ENCODE measurements at places on chromosomes 12 and 14. TPM values are rescaled to one million over a fixed set of nuclear protein-coding genes. Genes with fewer than 3 reads are reported as not detected.
A peak's percentile ranks its signal among the peaks of the same experiment; 100 is the strongest.

GRCh38 chr12:110744151-110744571, 1.5 kb upstream of the PPP1CC start:
- no peak for DNase-seq

DNA sequence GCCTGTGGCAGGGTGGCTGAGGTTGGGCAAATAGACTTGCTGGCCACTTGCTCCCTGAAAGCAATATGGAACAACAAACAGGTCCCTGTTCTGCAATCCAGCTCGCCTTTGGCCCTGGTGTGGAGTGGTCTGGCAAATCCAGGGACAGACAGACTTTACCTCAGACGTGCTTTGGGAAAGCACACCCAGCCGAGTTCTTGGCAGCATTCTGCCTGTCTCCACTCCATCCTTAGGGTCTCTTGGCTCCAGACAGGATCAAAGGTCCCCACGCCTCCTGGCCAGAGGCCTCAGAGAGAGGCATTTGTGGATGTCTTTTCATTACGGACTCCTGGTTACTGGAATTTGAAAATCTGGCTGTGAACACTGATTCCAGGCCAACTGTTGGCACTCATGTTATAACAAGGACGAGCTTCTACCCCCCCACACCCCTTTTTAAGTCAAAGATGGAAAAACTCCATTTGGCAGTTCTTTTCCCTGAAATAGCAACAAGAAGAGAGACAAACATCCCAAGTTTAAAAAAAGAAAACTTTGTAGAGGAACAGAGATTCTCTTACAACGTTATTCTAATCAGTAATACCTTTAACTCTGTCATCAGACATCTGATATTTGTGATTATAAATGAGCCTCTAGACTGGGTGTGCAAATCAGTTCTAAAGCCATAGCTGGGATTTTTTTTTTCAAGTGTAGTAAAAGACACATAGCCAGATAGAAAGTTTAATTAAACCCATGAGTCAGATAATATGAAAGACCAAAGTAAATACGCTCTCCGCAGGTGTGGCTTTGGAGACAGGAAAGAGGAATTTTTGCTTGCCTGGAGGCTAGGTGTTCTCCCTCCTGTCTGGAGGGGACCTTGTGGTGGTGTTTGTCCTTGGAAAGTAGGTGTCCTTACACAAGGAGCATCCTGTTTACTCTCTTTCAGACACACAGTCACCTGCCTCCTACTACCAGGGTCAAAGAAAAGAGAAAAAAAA, 60.7 kb downstream of the GALNT8 start:
- DNase-seq, result no peak

DNA sequence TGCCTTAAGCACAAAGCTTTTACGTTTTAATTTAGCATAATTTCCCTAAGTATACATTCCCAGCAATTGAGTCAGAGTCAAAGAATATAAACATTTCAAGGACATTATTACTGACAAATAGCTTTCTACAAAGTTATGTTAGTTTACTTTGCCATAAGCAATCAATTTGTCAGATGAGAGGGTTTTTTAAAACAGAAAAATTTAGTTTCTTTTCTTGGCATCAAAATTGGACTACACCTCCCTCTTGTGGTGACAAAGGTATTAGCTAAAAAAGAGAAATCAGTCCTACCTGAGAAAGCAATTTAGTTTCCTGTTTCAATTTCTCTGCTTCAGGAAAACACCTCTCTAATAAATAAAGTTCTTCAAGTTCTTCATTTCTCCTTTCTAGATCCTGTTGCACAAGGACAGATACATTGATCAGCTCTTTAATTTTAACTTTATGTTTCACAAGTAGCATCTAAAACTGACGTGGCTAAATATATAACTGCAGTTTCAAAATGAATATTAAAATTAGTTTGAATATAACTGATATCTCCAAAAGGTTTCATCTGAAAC, 39.9 kb downstream of the DNAI7 start:
- peak; percentile 64 for DNase-seq

GRCh38 chr12:22287101-22287500, 47.4 kb downstream of the ST8SIA1 start:
- DNase-seq, result no peak

DNA sequence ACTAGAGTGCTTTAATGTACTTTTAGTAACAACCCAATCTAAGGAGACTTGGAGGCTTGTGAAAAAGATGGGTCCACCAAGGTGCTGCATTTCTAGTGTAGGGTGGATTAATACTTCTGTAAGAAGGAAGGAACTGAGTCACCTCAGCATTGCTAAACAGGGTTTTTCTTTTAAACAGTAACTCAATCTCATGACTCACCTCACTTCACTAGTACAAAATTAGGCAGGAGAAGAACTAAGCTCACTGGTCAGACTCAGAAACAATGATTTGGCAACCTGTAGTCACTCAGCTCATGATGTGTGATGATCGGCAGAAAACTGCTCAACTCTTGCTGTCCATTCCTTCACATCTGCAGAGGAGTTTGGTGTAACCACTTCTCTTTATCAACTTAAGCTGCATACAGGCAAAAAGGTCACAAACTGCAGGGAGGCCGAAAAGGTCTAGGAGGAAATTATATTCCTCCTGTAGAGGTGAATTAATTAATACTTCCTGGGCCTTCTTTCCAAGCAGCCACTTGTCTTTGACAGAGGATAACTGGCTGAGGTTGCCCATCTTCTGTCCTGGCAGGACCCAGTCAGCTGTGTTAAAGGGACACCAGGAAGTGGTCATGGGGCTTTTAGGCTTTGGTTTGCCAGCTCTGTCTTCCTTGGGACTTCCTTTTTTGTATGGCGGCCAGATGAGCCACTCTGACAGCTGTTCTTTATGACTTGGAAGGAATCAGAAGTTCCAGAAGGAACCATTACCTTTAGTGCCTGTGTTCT, 466.9 kb downstream of the FUT8 start:
- no peak for DNase-seq

DNA sequence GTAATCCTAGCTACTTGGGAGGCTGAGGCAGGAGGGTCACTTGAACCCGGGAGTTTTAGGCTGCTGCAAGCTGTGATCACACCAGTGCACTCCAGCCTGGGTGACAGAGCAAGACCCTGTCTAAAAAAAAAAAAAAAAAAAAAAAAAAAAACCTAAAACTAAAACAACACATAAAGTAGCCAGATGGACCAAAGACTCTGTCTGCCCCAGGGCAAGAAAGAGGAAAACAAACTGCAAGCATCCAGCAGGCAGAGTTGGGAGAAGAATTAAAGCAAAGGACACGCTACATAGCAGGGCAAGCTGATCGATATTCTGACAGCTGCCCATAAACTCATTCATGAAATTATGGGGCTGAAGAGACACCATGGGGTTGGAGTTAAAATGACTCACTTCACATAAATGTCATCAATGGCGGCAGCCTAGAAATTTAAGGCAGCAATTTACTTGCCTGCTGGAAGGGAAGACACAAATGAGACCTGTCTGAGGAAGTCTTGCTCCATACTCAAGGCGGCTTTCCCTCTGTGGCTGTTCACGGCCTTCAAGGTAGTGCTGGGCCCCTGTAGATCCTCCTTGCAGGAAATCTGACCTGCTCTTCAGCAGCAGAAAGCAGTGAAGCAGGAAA, 259.1 kb upstream of the FKBP4 start:
- no peak for DNase-seq

DNA sequence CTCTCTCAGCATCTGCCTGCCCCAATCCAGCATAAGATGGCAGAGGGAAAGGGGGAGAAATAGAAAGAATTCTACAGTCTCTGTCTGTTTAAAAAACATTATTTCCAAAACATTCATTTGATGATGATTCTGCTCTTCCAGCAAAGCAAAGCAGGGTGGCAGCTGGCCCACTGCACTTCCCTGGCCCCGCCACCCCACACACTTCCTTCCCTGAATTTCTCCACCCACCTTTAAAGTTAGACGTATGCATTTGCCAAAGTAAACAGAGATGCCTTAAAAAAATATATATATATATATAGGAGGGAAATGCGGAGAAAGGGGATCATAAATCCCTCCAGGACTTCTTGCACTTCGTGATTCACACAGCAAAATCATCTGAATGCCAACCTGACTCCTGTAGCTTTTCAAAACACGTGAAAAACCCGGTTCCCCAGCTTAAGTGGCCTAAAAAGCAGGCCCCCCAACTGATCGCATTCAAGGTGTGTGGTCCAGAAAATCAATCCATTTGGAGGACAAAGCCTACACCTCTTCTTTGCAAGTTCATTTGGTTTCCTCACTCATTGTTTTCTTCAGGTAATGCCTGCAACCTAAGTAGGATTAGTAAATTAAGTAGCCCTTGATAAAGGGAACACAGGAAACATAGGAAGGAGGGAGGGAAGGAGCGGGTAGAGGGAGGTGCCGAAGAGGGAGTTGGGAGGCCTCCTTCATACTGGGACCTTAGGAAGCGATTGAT, 68.8 kb downstream of the LLPH start:
- no peak for DNase-seq

GRCh38 chr14:92846162-92846897, 52.2 kb downstream of the GOLGA5 start:
- DNase-seq, result no peak

DNA sequence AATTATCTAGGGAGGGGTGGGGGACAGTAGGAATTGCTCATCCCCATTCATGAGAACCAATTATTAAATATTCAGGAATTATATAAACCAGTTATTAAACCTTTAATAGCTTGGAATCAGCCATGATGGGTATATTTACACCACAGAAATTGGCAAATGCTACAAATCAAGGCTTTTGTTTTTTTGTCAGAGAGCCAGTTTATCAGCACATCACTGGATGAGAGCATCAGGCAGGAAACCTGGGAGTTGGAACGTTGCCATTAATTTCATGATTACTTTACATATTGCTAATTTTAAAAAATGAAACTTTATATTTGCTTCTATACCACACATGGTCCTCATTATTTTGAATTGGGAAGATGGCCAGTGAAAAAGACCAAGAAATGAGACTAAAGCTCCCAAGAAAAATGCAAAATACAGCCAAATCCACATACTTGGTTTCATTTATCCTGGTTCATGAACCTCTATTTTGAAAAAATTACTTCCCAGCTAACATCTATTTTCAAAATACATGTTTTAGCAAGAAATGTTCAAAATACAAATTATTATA, 48.4 kb downstream of the ATL1 start:
- DNase-seq, result no peak

GRCh38 chr12:109919456-109919855, 19.4 kb downstream of the TCHP start:
- no peak for DNase-seq

GRCh38 chr12:9707864-9708808, 24.8 kb downstream of the CLECL1 start:
- peak; percentile 58 for DNase-seq

DNA sequence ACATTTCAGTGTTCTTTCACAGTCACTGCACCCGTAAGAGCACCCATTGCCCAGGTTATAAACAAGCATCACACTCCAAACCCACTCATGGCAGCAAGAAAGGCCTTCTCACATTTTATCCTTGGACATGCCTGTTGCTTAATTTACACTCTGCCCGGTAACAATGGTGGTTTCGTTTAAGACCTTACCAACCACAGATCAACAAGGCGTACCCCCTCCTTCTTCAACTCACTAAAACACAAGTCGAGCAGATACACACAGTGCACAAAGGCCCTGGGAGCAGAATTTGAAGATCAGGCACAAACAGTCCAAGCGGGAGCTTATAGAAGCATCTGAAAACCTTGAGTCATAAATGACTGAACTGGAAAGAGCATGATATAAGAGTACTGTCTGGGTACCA, 98.1 kb downstream of the GALC start:
- DNase-seq, result no peak

GRCh38 chr14:102646615-102647014, 54.2 kb downstream of the RCOR1 start:
- no peak for DNase-seq

GRCh38 chr14:36805131-36805559, 143.5 kb downstream of the PAX9 start:
- DNase-seq, result no peak

DNA sequence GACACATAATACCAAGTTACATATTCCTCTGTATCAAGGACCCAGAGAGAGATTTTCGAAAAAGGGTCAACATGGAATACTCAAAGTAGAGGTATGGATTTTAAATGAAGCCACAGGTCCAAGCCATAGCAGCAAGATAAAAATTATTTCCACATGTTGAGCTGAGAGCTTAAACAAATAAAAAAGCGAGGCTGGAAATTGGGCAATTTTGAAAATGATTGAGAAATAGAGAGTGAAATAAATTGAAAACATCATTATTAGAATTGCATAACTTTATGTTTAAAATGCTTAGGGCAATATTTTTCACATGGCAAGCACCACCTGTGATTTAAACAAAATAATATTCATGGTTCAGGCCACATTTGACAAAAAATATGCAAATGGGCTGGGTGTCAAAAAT, 1251.0 kb upstream of the USP15 start:
- no peak for DNase-seq

DNA sequence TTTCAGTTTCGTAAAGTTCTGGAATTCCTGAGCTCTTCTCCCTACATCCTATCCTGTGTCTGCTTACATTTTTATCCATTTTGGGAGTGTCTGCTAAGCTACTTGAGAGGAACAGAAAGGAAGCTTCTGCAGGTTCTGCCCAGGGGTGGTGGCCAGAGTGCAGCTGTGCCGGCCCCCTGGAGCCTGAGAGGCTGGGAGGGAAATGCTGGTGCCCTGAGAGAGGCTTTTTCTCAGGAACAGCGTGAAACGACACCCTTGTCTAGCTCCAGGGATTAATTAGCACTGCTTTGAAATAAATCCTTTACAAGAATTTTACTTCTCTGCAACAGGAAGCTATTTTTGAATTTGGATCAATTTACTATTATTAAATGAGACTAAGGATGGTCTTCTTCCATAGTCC, 165.4 kb downstream of the SLC15A5 start:
- no peak for DNase-seq

GRCh38 chr14:69270795-69271708, 11.1 kb downstream of the GALNT16 start:
- no peak for DNase-seq

GRCh38 chr14:34628681-34629135, 1.2 kb downstream of the SNX6 start:
- DNase-seq, result peak; percentile 37

- no peak for DNase-seq
These were observed 13.5 kb upstream of the FAM234B start for GRCh38 chr12:13030541-13031291.

DNA sequence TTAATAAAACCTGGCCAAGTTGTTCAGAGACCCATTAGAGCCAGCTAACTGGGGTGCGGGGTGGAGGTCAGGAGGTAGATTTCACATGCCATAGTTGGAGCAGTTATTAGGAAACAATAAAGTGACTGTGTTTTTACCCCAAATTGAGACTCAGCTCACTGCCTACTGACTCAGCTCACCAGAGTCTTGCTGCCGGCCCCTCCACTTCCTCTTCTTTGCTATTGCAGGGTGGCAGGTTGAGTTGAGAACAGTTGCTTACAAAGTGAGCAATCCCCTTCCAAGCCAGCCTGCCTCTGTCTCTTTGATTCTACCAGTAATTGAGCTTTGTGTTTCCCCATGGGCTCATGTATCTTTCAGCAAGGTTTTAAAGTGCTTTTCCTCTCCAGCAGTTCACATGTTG, 12.9 kb downstream of the ST8SIA1 start:
- DNase-seq, result no peak

Gene DPPA3
- total RNA-seq, result not detected

Gene INF2
- 179 TPM for total RNA-seq

Gene CACNA2D4
- total RNA-seq, result 3.5 TPM

Gene PAH
- not detected for total RNA-seq

Gene NDRG2
- 171 TPM for total RNA-seq

Gene OTX2
- total RNA-seq, result not detected

Gene ADAMTS20
- not detected for total RNA-seq

Gene IRAK3
- 38.2 TPM for total RNA-seq

Gene LUM
- total RNA-seq, result 7.0 TPM

Gene MGP
- 187 TPM for total RNA-seq

Gene PRB2
- total RNA-seq, result not detected

Gene BEGAIN
- total RNA-seq, result not detected

Gene CGRRF1
- 29.0 TPM for total RNA-seq

Gene RBMS2
- total RNA-seq, result 123 TPM

Gene CCDC196
- total RNA-seq, result not detected

Gene IQSEC3
- total RNA-seq, result not detected

Gene ZDHHC22
- 0.18 TPM for total RNA-seq

Data from stomach (tissue), 19 donors.